Stimulated activated CD8-positive, alpha-beta memory T cell treated with anti-CD3 and anti-CD28 coated beads, Interleukin-2, amount 100 ng/mL, for 1 hour (primary cell): ENCODE measurements at places on chromosomes 7 and 10.

- no peak for DNase-seq
Measured at GRCh38 chr10:93152136-93152535, 78.4 kb downstream of the CYP26A1 start.

DNA sequence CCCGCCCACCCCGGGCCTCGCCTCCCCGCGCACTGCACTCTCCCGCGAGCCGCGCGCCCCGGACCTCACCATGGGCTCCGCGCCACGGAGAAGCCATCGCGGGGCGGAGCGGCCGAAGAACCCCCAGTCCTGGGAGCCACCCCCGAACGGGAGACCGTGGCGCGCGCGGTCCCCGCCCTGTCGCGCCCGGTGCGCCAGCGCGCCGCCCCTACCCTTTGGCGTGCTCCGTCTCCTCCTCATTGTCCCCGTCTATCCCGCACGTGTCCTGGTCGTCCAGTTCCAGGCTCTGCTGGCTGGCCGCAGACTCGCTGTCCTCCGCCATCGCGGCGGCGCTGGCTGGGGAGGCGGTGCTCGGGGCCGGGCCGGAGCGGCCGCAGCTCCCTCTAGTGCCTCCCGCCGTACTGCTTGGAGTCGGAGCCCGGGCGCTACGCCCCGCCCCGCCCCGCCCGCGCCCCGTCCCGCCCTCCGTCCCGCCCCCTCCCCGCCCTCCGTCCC, at the start of gene NMT2:
Gene NMT2, minus strand, starts transcription at position 403 of the 495 bp plus-strand sequence. Its CDS starts 81 bp downstream, at position 322.
- no peak for DNase-seq

- DNase-seq: no peak
Measured at GRCh38 chr10:26485150-26485941, 47.2 kb downstream of the APBB1IP start.

- DNase-seq: no peak
Measured at GRCh38 chr7:3371601-3372000, 70.5 kb downstream of the SDK1 start.

DNA sequence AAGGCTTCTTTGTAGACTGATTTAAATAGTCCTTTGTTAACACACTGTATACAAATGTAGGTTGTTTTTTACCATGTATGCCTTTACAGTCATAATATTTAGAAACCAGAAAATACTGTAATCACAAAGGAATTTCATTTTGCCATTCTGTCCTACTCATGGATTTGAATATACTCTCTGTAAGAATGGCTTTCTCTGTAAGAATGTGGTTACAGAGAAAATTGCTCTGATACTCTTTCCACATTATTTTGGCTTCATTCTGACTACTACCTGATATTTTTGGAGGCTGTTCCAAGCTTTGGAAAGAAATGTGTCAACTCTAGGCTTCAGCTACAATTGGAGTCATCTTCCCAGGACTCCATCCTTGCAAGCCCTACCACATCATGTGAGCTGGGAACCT, 23.5 kb downstream of the CH25H start:
- no peak for DNase-seq

- no peak for DNase-seq
Measured at GRCh38 chr10:2926918-2927660, 140.3 kb upstream of the PFKP start.

DNA sequence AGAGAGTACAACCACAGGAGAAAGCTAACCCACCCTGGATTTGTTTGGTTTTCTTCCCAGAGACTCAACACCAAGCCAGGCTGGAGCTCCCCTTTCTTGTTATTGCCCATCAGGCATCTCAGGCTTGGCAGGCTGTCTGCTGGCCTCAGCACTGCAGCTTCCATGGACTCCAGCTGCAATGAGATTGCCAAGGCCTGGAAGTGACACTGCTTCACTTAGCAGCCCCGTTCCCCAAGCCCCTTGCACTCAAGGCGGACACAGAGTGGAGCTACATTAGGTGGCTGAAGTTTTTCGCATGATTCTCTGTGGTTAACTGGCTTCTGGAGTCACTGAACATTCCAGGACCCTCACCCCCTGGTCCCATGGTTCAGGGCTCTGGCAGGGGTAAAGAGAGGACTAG, 163.1 kb upstream of the GDF10 start:
- no peak for DNase-seq
